Stimulated activated CD8-positive, alpha-beta memory T cell treated with anti-CD3 and anti-CD28 coated beads, Interleukin-15, amount 100 ng/mL, for 1 hour (primary cell): ENCODE measurements at places on chromosomes 5 and 9.

DNA sequence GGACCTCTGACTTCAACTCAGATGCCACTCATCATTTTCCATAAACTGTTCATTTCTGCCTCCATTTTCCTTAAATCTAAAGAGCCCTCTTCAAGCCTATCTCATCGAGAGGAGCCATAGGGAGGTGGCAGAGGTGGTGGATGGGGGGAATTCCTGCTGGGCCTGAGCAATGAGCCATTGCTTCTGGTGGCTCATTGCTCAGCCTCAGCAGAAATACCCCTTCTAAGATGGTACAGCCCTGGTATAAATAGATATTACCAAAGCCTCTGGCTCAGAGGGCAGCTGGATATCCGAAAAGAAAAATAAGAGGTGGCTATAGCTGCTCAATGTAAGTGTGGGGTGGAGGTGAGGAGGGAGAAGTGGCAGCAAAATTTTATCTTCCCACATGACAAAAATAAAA lies 313.5 kb downstream of the CAAP1 start:
- no peak for DNase-seq

- DNase-seq = no peak
Measured at GRCh38 chr9:125889112-125889475, 141.9 kb downstream of the PBX3 start.

DNA sequence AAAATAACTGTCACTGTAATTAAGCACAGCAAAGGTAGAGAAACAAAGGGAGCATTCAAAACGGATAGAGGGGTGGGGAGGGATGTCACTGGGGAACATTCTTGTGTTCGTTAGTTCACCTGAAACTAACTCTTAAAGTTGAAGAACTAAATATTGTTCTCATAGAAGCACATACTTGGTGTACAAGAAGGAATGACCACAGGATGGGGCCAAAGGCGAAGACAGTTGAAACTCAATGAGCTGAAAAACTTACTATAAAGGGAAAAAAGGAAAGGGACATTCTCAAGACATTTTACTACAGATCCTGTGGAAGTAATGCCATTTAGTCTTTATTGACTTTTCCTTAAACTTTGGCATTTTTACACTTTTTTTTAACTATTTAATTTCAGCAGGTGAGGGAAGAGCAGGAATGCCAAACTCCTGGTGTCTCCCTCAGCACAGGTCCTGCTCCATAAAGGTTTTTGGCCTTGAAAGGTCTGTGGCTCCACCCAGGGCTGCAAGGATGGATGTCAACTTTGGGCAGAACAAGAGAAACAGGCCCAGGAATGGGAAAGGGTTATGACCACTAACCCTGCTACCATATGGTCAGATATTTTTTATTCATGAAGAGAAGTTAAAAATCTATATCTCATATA lies 197.6 kb upstream of the RASA1 start:
- no peak for DNase-seq

- no peak for DNase-seq
Measured at GRCh38 chr5:14882658-14883580, 11.3 kb upstream of the ANKH start.

DNA sequence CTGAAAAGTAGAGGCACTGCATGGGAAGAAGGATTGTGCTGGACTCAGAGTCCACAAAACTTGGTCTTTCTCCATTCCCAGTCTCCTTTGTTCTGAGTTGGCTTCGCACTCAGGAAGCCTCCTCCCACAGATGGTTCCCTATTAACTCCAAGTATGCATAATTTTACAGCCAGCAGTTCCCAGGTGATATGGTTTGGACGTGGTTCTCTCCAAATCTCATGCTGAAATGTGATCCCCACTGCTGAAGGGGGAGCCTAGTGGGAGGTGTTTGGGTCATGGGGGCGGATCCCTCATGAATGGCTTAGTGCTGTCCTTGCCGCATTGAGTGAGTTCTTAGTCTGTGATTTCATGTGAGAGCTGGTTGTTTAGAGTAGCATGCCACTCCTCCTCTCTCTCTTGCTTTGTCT lies 86.6 kb downstream of the FEM1C start:
- DNase-seq = no peak

- DNase-seq = no peak
Measured at GRCh38 chr5:148177207-148177606, 8.9 kb downstream of the SPINK14 start.

GRCh38 chr5:142756576-142756975 lies 13.6 kb upstream of the ARHGAP26 start:
- no peak for DNase-seq

DNA sequence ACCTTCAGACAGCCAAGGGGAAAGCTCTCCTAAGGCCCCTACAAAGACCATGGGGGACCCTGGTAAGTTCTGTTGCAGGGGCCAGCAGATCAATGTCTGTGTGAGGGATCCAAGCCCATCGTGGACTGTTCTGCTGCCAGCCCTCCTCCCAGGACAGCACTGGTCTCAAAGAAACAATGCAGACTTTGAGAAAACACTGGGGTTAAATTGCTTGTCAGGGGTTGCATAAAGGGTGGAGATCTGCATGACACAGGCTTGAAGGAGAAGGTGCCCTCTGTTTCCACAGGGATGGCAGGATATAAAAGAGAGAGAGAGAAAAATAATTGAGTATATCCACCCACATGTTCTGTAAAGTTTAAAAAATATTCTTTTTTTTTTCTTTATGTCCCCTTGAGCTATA lies 157.6 kb upstream of the TBC1D2 start:
- DNase-seq = no peak

GRCh38 chr5:149863176-149863575 lies 81.4 kb downstream of the PDE6A start:
- no peak for DNase-seq
